ENCODE measurements at places on chromosomes 7 and 10.

- peak overlapping the region; percentile 71 for H3K27ac ChIP-seq
- DNase-seq, result no peak
- no peak overlapping the region for H3K4me3 ChIP-seq
- H3K27me3 ChIP-seq, result no peaks in the 10 kb centered on the region
These were observed 7.1 kb downstream of the CRYGN start for GRCh38 chr7:151432658-151433521.

DNA sequence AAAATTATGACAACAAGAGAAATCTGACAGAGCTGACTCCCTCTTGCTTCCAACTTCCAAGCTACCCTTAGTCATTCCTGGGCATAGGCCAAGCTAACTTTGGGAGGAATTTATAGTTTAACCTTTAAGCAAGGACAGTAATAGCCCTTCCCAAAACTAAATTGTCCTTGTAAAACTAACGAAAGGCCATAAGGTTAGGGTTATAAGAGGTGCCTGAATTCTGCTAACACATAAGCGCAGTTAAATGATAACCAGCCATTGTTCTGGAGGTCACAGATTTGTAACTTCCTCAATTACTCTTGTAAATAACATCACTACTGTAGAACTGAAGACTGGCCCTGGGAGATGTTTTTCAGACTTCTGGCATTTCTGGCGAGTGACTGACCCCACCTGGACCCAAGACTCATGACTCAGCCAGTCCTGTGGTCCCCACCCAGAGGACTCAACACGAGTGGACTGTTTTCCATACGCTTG is 481.2 kb downstream of the KCNMA1 start:
- H3K4me1 ChIP-seq, result no peaks in the 10 kb centered on the region
- no peaks in the 10 kb centered on the region for H3K36me3 ChIP-seq
- no peak for DNase-seq
- H3K27me3 ChIP-seq, result peaks cover 2% of the 10 kb centered on the region
- H3K4me3 ChIP-seq, result no peak overlapping the region
- H3K27ac ChIP-seq, result no peak overlapping the region

DNA sequence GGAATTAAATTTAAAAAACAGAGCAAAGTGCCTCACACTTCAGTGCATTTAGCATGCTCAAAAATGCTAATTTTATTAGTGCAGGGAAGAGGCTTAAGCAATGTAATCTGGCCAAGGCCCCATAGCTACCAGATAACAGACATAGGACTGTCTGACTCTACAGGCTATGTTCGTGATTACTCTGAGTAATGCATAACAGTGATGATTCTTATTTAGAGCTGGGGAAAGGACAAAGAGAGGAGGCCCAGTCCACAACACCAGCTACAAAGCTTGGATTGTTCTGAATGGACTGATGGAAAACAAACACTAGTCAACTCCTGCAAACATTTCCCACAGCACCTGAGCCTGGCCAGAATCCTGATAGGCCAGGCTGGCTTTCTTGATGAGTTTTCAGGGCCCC is 8.4 kb upstream of the CH25H start:
- no peak overlapping the region for H3K27ac ChIP-seq
- no peaks in the 10 kb centered on the region for H3K27me3 ChIP-seq
- peaks cover 10% of the 10 kb centered on the region for H3K36me3 ChIP-seq
- no peak overlapping the region for H3K4me3 ChIP-seq
- no peak for DNase-seq

- H3K4me3 ChIP-seq, result no peak overlapping the region
- H3K27ac ChIP-seq, result no peak overlapping the region
- no peaks in the 10 kb centered on the region for H3K36me3 ChIP-seq
- no peaks in the 10 kb centered on the region for H3K4me1 ChIP-seq
- peaks cover 6% of the 10 kb centered on the region for H3K27me3 ChIP-seq
These were observed 113.0 kb downstream of the SEC23IP start for GRCh38 chr10:120005207-120006201.

DNA sequence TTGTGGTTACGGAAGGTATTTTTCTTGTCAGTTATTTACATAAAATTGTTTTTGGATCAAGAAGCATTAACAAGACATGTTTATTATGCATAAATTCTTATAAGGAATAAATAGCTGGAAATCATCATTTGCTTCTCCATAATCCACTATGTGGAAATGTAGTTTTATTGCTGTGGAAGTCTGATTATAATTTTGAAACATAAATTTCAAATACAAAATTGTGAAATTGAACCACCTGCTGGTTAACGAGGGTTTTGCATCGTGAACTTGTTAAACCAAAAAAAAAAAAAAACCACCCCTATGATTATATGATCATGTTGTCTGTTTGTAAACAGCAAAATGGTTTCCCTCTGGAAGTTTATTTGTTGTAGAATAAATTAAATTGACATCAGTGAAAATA is 25.9 kb downstream of the ABRAXAS2 start:
- H3K27ac ChIP-seq, result no peak overlapping the region
- no peak overlapping the region for H3K4me3 ChIP-seq
- no peaks in the 10 kb centered on the region for H3K27me3 ChIP-seq
- no peaks in the 10 kb centered on the region for H3K4me1 ChIP-seq
- DNase-seq, result peak; percentile 18

GRCh38 chr10:84537447-84537931 is 209.1 kb downstream of the CCSER2 start:
- H3K27ac ChIP-seq, result no peak overlapping the region
- no peak overlapping the region for H3K4me3 ChIP-seq
- H3K4me1 ChIP-seq, result peaks cover 8% of the 10 kb centered on the region
- H3K36me3 ChIP-seq, result no peaks in the 10 kb centered on the region

DNA sequence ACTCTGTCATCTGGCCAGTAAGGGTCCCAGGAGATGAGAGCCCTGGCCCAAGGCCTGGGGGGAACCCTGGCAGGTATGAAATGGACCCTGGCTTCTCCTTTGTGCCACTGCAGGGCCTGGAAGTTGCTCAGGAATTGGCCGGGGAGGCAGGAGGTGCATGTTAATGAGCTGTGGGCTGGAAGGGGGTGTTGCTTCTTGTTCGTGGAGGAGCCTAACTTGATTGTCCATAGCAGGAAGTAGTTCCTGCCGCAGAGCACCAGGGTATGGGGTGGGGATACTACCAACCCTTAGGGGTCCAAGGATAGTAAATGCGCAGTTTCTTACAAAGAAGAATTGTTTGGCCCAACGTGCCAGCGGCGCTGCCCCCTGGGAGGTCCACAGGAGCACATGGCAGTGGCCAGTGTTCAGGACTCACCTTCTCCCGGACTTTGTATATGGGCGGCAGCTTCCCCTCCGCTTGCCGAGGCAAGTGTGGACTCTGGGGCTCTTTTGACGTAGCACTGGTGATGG is 21.5 kb downstream of the TEX36 start:
- no peak overlapping the region for H3K4me3 ChIP-seq
- H3K27me3 ChIP-seq, result no peaks in the 10 kb centered on the region
- no peaks in the 10 kb centered on the region for H3K4me1 ChIP-seq
- no peak for DNase-seq
- H3K36me3 ChIP-seq, result no peaks in the 10 kb centered on the region

DNA sequence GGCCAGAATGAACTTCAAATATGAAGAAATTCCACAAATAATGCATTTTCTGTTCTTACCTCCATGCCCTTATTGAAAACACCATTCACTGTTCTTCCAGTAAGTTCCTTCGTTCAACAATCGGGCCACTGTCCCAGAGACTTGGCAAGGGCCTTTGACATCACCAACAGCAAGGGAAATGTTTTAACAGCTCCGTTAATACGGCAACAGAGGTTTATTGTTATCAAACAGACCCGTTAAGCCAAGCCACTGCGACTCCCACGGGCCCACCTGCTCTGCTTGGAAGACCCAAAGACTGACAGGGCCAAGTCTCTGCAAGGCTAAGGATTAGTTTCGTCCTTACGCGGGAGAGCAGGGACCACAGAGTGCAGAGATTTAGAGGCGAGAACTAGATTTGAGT is 43.4 kb upstream of the LYZL1 start:
- no peak overlapping the region for H3K4me3 ChIP-seq
- H3K4me1 ChIP-seq, result no peaks in the 10 kb centered on the region
- H3K36me3 ChIP-seq, result no peaks in the 10 kb centered on the region

DNA sequence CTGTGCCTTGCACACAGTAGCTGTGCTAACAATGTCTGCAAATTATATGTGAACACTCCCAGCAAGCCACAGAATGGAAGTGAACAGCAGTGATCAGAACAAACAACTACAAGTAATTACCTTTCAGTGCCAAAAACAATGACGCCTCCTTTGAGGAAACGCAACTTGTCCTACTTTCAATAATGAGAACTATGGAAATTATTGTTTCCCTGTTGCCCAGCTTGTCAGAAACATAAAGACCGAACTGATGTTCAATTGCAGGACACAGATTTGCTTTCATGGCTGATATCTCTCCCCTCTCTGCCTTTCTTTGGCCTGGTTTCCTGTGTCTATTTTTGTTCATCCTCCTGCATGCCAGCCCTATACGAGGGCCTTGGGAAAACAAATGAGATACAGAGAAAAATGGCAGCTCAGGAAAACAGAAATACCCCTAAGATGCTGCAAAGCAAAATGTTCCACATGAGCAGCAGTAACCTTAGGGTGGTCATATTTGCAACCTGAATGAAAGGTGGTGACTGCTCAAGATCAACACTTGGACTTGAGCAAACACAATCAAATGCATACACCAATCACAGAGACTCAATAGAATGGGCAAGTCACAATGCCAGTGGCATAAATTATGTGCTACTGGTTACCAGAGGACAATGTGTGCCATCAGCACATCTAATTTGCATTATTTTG is 26.8 kb downstream of the COBL start:
- H3K27me3 ChIP-seq, result no peaks in the 10 kb centered on the region
- no peak overlapping the region for H3K4me3 ChIP-seq
- no peak overlapping the region for H3K27ac ChIP-seq
- no peaks in the 10 kb centered on the region for H3K36me3 ChIP-seq
- DNase-seq, result no peak
- no peaks in the 10 kb centered on the region for H3K4me1 ChIP-seq

- no peaks in the 10 kb centered on the region for H3K27me3 ChIP-seq
- no peak for DNase-seq
- no peaks in the 10 kb centered on the region for H3K4me1 ChIP-seq
- no peak overlapping the region for H3K4me3 ChIP-seq
These were observed 15.5 kb downstream of the SVIL start for GRCh38 chr10:29619241-29619669.

GRCh38 chr7:134175334-134176036 is 48.3 kb downstream of the LRGUK start:
- H3K27me3 ChIP-seq, result no peaks in the 10 kb centered on the region
- no peaks in the 10 kb centered on the region for H3K4me1 ChIP-seq
- no peaks in the 10 kb centered on the region for H3K36me3 ChIP-seq
- H3K27ac ChIP-seq, result no peak overlapping the region
- no peak overlapping the region for H3K4me3 ChIP-seq

DNA sequence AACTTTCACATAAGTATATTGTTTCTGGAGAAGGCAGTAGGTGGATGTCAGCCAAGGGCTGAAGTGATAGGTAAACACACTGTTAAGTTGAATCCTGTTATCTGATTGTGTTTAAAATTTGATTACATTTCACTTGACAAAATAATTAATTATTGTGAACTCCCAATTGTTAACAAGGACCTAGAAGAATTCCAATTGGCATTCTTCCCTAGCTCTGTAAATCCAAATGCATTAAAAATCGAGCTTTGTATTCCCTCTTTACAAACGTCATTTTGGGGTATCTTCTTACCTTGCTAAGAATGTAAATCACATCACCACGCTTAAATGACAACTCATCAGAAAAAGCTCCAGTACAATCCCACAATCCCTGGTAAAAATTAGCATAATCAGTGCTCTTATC is 179.9 kb downstream of the SKAP2 start:
- H3K36me3 ChIP-seq, result no peaks in the 10 kb centered on the region
- no peak for DNase-seq
- H3K4me3 ChIP-seq, result no peak overlapping the region
- H3K27ac ChIP-seq, result no peak overlapping the region
- H3K4me1 ChIP-seq, result no peaks in the 10 kb centered on the region

- no peak for DNase-seq
- no peaks in the 10 kb centered on the region for H3K36me3 ChIP-seq
- no peaks in the 10 kb centered on the region for H3K4me1 ChIP-seq
- no peak overlapping the region for H3K27ac ChIP-seq
- H3K27me3 ChIP-seq, result no peaks in the 10 kb centered on the region
These were observed 281.3 kb downstream of the IPMK start for GRCh38 chr10:57986422-57986821.

- peaks cover 51% of the 10 kb centered on the region for H3K36me3 ChIP-seq
- H3K4me1 ChIP-seq, result no peaks in the 10 kb centered on the region
- DNase-seq, result no peak
- no peaks in the 10 kb centered on the region for H3K27me3 ChIP-seq
These were observed 67.8 kb downstream of the PTEN start for GRCh38 chr10:87930934-87931835.

- H3K4me3 ChIP-seq, result no peak overlapping the region
- H3K27ac ChIP-seq, result no peak overlapping the region
- H3K4me1 ChIP-seq, result peaks cover 4% of the 10 kb centered on the region
- no peak for DNase-seq
These were observed 16.0 kb upstream of the RASGEF1A start for GRCh38 chr10:43282881-43283280.

GRCh38 chr7:90383861-90384260 is 19.4 kb upstream of the CLDN12 start:
- DNase-seq, result no peak
- H3K27ac ChIP-seq, result no peak overlapping the region
- H3K4me3 ChIP-seq, result no peak overlapping the region

DNA sequence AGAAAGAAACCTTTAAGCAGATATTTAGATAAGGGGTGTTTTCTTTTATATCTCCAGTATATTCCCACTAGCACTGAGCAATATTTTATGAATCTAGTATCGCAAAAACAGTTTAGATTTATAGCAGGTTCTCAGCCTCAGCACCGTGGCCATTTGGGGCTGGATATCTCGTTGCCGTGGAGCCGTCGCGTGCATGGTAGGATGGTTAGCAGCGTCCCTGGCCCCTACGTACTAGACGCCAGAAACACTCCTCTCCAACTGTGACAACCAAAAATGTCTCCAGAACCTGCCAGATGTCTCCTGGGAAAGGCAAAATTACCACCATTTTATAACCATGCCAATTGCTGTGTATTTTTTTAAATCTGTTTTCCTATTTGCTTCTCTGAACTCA is 172.9 kb downstream of the CACNB2 start:
- H3K4me1 ChIP-seq, result no peaks in the 10 kb centered on the region
- H3K36me3 ChIP-seq, result no peaks in the 10 kb centered on the region
- no peak overlapping the region for H3K4me3 ChIP-seq
- H3K27ac ChIP-seq, result no peak overlapping the region

GRCh38 chr10:83075815-83076355 is 1063.4 kb upstream of the GHITM start:
- H3K4me3 ChIP-seq, result no peak overlapping the region
- no peaks in the 10 kb centered on the region for H3K36me3 ChIP-seq
- no peaks in the 10 kb centered on the region for H3K4me1 ChIP-seq
- DNase-seq, result no peak

- H3K4me3 ChIP-seq, result no peak overlapping the region
- DNase-seq, result no peak
- H3K27me3 ChIP-seq, result no peaks in the 10 kb centered on the region
- H3K36me3 ChIP-seq, result no peaks in the 10 kb centered on the region
These were observed 116.4 kb upstream of the MGMT start for GRCh38 chr10:129350690-129351089.

DNA sequence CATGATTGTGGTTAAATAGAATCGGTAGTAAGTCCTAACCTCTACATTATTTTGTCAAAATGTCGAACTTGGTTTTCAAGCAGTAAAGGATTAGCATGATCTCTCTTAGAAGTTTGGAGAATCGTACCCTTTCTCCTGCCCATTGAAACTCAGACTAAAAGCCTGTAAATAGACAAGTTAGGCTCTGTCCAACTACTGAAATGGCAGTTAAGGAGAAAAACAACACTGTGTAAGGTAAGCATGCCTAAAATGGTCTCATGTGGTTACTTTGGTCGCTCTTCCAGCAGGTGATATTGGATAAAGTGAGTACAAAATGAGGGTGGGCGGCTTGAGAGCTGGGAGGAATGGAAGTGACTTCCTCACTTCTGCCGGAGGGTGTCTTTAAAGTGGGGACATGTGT is 25.0 kb downstream of the SEC61A2 start:
- no peaks in the 10 kb centered on the region for H3K27me3 ChIP-seq
- no peak overlapping the region for H3K27ac ChIP-seq
- DNase-seq, result no peak
- no peak overlapping the region for H3K4me3 ChIP-seq
- H3K4me1 ChIP-seq, result no peaks in the 10 kb centered on the region

Measured in thymus (tissue), 14 donors.